Stimulated activated memory B cell treated with anti-CD40 and anti-IgM and Interleukin-4, amounts not matched to agents 10 μg/mL and 1 μg/mL and 100 μg/mL, for 72 hours (primary cell): ENCODE measurements at places on chromosomes 1 and 21.

DNA sequence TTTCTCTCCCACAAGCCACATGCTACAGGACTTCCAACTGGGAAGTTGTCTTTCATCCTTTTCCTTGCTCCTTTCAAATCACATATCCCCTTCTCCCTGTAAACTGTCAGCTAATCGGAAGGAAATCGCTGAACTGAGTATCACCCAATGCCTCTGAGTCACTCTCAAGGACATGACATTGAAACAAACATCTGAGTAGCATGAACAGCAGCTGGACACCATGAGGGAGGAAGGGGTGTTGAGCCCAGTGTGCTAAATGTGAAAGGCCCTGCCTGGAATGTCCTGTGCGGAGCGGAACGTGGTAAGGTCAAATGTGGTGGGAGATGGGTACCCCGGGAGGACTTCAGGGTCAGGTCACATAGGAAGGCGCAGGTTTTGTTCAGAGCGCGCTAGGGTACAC, at the start of gene OR2AJ1:
Gene OR2AJ1, plus strand, starts transcription at position 22 of the 400 bp plus-strand sequence. CDS start 8,880 bp downstream, outside the sequence.
- no peaks in the 10 kb centered on the region for H3K36me3 ChIP-seq
- H3K27me3 ChIP-seq, result no peaks in the 10 kb centered on the region
- ATAC-seq, result no peak
- no peak within 1 kb of the TSS for H3K27ac ChIP-seq
- H3K4me1 ChIP-seq, result no peaks in the 10 kb centered on the region

DNA sequence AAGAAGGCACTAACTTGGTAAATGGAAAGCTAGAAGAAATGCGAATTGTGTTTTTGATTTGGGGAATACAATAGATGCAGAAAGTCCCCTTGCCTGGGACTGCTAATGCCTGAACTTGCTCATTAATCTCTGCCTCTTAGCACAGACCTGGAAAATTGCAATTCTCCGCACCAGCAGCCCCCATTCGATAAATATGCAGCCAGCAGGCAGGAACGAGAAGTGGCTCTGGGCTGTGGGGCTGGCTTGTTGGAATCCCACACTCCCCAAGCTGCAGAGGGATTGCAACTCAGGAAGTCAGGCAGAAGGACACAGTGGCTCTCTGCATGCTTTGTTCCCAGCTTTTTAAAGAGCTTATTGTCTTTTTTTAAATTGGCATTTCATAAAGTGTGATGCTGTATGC, 51.3 kb downstream of the PCP4 start:
- no peaks in the 10 kb centered on the region for H3K4me1 ChIP-seq
- H3K36me3 ChIP-seq, result no peaks in the 10 kb centered on the region
- no peaks in the 10 kb centered on the region for H3K27me3 ChIP-seq
- H3K27ac ChIP-seq, result no peak overlapping the region
- H3K4me3 ChIP-seq, result no peak overlapping the region

DNA sequence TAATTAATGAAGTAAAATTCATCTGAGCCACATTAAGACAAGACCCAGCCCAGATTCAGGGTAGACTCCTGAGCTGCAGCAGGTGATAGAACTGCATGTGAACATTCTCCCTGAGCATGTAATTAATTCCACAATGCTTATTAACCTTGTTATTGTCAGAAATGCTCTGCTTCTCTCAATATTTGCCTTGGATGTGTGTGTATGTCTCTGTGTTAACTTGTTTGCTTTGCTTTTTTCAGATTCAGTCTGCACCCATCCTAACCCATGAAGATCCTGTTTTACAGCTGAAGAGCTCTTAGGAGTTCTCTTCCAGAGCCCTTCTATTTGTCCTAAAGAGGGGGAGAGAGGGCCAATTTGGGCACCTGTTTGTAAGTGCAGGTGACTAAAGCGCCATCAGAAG, 143.2 kb upstream of the BMP8A start:
- ATAC-seq, result no peak
- no peaks in the 10 kb centered on the region for H3K27me3 ChIP-seq
- H3K27ac ChIP-seq, result no peak overlapping the region
- no peaks in the 10 kb centered on the region for H3K4me1 ChIP-seq
- no peak overlapping the region for H3K4me3 ChIP-seq

DNA sequence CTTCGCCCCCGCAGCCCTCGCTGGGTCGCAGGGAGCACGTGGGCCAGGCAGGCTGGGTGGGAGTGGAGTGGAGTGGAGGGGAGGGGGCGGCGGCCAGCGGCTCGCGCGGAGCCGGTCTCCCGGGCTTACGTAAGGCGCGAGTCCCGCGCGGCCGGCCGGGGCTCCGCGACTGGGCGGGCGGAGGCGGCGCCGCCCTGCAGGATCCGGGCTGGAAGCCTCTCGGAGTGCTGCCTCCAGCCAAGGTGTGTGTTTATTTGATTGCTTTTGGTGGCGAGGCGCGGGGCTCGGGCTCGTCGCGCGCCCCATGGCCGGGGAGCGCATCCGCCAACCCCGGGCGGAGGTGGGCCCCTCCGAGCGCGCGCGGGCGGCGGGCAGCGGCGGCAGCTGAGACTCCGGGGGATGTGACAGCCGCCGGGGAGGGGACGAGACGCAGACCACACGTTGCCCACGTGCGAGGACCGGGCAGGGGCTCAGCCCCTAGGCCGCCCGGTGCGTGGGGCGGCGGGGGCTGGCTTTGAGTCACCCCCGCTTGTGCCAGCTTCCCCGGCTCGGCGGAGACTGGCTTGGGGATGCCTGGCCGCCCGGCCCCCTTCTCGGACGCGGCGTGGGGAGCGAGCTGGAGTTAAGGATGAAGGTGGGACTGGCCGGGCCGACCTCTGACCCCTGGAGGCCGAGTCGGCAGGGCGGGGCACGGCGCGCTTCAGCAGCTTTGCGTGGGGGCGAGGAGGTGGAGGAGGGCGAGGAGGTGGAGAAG, 402 bp upstream of the AK4 start:
- H3K36me3 ChIP-seq, result no peaks in the 10 kb centered on the region
- peak overlapping the region; percentile 88 for H3K4me3 ChIP-seq
- peaks cover 71% of the 10 kb centered on the region for H3K27me3 ChIP-seq
- no peak overlapping the region for H3K27ac ChIP-seq
- ATAC-seq, result peak; percentile 35
- peaks cover 14% of the 10 kb centered on the region for H3K4me1 ChIP-seq

DNA sequence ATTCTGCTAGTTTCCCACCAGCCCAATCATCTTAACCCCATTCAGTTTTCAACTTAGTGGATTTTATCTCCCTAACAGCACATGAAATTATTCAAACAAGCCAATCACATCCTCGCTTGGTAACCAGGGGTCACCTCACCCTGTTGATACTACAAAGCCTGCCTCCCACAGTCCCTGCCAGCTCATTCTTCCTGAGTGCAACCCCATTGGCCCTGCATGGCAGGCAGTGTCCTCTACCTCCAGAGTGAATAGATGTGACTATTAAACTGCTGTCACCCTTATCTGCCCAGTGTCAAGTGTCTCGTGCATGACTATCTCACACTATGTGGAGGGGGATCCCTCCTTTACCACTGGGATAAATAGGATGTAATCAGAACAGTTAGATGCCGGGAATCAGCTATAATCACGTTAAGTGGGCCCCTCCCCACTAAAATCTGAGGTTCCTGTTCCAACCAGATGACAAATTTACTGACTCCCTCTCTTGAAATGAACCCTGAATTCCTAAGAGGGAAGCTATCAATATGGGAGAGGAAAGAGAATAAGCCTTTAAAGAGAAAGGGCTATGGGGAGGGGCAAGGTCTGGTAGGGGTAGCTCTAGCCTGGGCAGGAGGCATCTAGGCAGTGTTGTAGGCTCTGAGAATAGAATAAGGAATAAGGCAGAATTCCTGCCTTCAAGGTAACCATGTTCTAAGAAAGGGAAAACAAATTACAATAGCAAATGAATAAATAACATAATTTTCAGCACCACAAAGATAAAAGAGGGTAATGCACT, 155.9 kb downstream of the SLC30A10 start:
- no peak for ATAC-seq
- H3K4me3 ChIP-seq, result no peak overlapping the region
- H3K27me3 ChIP-seq, result no peaks in the 10 kb centered on the region
